ENCODE measurements at places on chromosomes 1 and 21.

GRCh38 chr1:17933501-17933900, 174.1 kb upstream of the IGSF21 start:
- no peak for DNase-seq

DNA sequence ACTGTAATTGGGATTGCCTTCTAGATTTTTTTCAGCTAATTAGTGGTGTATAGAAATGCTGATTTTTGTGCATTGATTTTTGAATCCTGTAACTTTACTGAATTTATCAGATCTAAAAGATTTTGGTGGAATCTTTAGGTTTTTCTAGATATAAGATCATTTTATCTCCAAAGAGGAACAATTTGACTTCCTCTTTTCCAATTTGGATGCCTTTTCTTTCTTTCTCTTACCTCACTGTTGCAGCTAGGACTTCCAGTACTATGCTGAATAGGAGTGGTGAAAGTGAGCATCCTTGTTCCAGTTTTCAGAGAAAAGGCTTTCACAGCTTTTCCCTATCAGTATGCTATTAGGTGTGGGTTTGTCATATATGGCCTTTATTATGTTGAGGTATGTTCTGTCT, 53.6 kb downstream of the TESK2 start:
- no peak for DNase-seq

- DNase-seq, result no peak
Observed at GRCh38 chr1:9317072-9317471, 24.4 kb downstream of the SPSB1 start.

DNA sequence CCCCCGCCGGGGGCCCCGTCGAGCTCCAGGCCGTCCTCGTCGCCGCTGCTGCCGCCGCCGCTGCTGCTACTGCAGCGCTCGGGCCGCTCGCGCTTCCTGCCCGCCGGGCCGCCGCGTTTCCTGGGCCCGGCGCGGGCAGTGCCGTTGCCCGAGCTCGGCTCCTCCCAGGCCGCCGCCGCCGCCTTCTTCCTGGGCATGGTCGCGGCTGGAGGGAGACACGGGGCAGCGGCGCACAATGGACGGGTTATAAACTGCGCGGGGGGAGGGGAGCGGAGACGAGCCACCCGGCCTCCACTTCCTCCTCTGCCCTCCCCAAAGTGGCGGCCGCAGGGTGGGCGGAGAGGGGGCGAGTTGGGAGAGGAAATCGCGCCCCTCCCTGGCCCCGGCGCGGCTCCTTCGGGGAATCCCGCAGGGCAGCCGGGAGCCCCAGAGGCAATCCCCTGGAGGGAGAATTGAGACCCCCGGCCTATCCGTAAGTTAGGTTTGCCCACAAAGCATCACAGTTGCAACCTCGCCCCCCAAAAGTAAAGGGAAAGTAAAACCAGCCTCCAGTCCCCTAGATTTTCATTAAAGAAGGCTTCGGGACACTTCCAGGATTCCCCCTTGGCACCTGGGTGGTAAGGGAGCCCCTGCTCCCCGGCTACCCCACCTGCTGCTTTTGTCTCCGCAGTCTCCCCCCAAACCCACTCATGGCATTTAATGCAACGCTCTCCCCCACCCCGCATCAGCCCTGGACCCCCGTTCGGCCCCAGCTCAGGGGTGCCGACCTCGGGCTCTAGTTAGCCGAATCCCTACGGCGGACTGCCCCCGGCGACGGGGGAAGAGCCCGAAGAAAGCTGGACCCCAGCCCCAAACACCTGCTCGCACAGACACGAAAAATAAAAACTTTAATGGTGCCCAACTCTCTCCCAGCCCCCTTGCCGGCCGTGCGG, 893 bp downstream of the RCC2 start:
- peak; percentile 47 for DNase-seq

GRCh38 chr21:36976882-36977651, 10.6 kb upstream of the HLCS start:
- DNase-seq, result peak; percentile 76

DNA sequence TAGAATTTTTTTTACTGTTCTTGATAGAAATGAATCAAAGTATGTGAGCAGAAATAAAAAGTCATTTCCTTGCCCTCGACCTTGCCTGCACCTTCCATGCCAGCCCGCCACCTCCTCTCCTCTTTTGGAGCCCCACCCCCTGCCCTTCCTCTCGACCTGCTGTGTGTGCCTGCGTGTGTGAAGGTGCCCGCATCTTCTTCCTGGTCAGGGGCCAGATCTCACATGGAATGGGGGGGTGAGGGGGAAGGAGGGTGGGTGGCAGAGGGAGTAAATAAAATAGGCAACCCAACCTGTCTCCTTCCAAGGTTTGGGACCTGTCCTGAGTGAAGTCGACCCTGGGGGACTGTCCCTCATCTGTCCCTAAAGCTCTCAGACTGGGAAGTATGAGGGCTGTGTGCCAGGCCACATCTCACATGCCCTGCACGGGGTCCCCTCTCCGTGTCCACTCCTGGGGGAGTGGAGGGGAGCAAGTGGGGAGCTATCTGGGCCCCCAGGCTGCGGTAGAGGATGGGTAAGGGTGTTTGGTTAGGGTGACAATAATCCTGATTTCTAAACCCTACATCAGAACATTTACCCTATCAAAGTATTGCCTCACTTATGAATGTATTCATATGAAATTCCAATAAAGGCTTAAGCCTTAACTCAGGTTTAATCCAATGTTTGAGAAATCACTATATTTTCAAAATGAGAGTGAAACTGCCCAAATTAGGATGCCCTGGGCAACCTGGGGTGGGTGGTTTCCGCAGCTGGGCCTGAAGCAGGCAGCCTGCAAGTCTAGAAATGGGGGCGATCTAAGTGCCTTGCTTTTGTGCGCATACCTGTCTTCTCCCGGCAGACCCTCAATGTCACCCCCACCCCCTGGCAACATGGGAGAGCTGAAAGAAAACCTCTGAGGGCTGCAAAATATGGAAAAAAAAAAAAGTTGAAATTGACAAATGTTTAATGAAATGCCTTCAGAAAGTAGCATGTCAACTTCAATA, 15.4 kb downstream of the AMPD2 start:
- DNase-seq, result no peak

DNA sequence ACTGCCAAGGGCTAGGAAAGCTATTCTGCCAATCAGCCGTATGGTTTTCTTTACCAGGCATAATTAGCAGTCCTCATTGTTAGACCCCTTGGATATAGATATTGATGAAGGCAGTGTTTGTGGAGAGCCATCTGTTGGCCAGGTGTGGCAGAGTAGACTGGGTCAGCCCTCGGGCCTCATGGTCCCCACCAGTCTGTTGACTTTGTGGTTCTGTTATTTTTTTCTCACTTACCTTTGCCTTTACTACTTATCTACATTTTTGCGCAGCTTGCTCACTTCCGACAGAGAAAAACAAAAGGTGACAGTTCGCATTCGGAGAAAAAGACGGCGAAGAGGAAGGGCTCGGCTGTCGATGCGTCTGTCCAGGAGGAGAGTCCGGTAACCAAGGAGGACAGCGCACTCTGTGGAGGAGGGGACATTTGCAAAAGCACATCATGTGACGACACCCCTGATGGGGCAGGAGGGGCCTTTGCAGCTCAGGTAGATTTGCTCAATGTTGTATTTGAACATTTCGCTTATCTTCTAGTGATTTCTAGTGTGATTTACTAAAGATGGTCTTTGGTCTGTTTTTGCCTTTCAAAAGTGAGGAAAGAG, 2.3 kb downstream of the PCNT start:
- no peak for DNase-seq

- DNase-seq, result no peak
Observed at GRCh38 chr1:25544819-25545218, 1.4 kb downstream of the LDLRAP1 start.

- no peak for DNase-seq
Observed at GRCh38 chr1:53449693-53450092, 9.5 kb upstream of the DMRTB1 start.

DNA sequence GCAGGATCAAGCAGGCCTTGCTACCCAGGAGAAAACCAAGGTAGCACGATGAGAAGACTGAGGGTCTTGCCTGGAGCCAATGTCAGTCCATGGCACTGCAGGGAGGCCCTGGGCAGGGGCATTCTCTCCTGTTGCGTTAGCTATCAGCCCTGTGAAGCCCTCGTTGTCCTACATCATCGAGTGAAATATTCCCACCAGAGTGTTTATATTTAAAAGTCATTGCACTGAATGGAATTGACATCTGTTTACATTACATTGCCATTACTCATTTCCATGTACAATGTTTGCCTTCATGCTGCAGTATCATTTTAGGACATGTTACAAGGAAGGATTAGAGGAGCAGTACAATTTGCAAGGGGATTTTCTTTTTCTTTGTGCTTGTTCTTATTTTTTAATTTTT, 243.9 kb downstream of the KAZN start:
- peak; percentile 96 for DNase-seq

GRCh38 chr1:43274125-43274803, 4.5 kb downstream of the TMEM125 start:
- DNase-seq, result peak; percentile 50

DNA sequence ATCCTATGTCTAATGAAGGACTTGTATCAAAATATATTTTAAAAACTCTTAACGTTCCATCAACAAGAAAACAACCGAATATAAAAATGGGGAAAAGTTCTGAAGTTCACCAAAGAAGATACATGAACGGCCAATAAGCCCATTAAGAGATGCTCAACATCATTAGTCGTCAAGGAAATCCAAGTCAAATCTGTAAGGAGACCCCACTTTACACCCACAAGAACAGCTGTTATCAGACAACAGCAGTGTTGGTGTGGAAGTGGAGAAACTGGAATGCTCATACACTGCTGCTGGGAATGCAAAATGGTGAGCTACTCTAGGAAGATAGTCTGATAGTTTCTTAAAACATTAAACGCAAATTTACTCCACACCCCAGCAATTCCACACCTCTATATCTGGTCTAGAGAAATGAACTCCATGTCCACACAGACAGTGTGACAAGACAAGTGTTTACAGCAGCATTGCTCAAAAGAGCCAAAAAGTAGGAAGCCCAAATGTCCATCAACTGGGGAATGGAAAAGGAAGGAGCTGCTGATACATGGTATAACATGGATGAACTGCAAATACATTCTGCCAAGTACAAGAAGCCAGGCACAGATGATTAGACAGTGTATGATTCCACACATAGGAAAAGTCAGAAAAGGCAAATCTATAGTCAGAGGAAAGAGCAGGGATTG, 18.5 kb downstream of the UBE2G2 start:
- DNase-seq, result no peak

GRCh38 chr1:34408011-34408410, 231.3 kb downstream of the C1orf94 start:
- DNase-seq, result no peak

- no peak for DNase-seq
Observed at GRCh38 chr1:113963281-113963906, 15.9 kb upstream of the OLFML3 start.

DNA sequence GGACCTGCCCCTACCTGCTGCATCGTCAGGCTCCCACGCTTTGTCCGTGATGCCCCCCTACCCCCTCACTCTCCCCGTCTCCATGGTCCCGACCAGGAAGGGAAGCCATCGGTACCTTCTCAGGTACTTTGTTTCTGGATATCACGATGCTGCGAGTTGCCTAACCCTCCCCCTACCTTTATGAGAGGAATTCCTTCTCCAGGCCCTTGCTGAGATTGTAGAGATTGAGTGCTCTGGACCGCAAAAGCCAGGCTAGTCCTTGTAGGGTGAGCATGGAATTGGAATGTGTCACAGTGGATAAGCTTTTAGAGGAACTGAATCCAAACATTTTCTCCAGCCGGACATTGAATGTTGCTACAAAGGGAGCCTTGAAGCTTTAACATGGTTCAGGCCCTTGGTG, 8.9 kb downstream of the SPATA46 start:
- no peak for DNase-seq

DNA sequence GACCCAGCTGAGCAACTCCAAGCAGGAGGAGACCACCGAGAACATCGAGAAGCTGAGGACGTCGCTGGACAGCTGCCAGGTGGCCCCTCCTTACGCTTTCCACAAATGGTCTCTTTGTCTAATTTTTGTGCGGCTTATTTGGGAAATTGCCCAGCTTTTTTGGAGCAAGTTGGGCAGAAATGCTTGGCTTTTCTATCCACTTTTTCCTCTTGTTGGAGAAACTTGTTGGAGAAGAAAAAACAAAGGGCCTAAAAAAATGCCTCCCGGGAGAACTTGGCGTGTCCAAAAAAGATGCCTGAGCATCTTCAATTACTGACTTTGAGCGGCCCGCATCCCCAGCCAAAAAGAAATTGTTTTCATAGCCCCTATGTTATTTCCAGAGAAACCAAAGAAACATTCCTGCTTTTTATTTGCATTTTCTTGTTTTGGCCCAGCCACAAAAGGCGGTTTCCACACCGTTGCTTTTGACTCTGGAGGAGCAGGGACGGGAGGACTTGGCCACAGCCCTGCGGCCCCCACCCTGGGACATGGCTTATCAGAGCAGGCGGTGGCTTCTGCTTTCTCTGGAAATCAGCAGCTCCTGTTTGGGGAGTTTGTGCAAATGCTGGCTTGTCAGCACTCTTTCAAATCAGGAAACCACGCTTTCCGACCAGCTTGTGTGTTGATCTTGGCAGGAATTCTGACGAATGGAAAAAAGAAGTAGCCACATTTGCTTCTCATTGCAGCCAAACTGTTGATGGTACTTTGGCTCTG, 81.2 kb upstream of the EFHD2 start:
- DNase-seq, result peak; percentile 79

- no peak for DNase-seq
Observed at GRCh38 chr1:96964761-96965160, 243.2 kb downstream of the PTBP2 start.

Data from iris pigment epithelial cell (primary cell).